ENCODE measurements at places on chromosomes 3 and 15. TPM values are rescaled to one million over a fixed set of nuclear protein-coding genes. Genes with fewer than 3 reads are reported as not detected.
A peak's percentile ranks its signal among the peaks of the same experiment; 100 is the strongest.

- no peak for DNase-seq
Observed at GRCh38 chr15:82855286-82856100, 46.1 kb downstream of the WHAMM start.

GRCh38 chr15:25240461-25241021, 198.3 kb downstream of the UBE3A start:
- DNase-seq = no peak

DNA sequence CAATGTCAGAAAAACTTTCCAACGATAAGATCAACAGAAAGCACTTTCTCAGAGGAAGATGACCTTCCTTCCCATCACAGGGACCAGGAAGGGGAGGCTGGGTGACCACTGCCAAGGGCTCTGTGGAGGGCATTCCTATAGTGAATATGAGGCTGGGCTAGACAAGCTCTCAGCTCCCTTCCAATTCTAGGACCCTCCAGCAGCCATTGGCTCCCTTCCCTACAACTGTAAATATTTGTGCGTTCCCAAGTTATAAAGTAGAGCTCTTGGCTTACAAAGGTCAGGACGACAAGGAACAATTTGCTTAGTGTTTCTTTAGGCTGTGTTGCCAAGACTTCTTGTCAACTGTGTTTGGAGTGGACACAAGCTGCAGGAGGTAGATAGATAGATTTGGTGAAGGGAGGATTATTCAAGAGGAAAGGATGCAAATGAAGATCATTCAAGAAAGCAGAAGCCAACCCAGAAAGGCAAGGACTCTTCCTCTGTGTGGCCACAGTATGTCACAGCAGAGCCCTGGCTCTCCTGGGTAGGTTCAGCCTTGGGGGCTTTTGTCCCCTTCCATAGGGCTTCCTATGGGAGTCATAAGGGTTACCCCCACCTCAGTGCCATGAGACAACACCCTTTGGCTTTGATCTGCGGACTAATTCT, 223.6 kb upstream of the TLE3 start:
- peak; percentile 23 for DNase-seq

DNA sequence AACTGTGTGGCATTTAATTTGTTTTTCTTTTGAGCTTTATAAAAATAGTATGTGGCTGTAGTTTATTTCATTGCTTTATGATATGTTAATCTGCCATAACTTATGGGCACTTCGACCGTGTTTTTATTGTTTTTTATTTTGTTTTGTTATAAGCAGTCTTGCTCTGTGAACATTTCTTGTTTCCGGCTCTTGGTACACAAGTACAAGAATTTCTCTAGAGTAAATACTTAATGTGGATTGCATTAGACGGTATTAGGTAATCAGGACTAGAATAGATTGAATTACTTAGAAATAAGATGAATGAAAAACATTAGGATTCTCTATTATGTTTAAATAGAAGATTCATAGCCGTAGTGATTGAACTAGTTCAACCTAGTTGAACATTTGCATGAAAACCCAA, 2.1 kb downstream of the ZFAND6 start:
- peak; percentile 69 for DNase-seq

- no peak for DNase-seq
Observed at GRCh38 chr3:106167728-106168127, 298.9 kb upstream of the CBLB start.

- DNase-seq = no peak
Observed at GRCh38 chr3:112138219-112138969, 5.3 kb upstream of the GCSAM start.

Gene ESYT3
- total RNA-seq = under 0.01 TPM
